Fibroblast of skin of left quadriceps (primary cell): ENCODE measurements at places on chromosomes 6 and 20.

- no peak for DNase-seq
Measured at GRCh38 chr6:169396554-169397163, 143.0 kb upstream of the THBS2 start.

DNA sequence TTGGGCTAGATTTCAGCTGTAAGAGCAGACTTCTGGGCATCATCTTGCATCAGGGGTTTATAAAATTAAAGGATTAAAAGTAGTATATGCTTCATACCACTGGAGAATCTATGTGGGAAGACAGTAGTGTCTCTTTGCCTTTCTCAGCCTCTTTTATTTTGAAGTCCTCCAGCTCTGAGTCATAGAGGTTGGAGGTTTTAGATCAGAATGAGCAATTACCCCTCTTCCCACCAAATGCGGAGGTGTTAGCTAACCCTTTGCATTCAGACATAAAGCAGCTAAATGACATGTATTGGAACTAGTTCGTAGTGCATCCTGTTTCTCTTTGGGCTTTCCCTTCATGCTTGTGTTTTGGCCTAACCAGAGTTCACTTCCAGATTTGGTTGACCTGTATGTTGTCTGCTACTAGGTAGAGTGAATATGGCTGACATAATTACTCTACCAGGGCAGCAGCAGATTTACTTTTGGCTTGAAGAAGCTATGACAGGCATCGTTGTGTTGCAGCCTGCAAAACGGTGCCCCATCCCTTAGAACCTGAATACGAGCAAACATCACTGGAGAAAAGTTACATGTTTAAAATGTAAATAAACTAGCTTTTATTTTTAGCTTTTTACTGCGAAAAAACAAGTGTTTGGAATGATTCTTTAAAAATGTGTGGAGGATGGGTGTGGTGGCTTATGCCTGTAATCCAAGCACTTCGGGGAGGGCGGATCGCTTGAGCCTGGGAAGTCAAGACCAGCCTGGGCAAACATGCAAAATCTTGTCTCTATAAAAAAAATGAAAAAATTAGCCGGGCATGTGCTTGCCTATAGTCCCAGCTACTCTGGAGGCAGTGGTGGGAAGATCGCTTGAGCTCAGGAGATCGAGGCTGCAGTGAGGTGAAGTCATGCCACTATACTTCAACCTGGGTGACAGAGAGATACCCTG, 82.2 kb downstream of the MYO6 start:
- DNase-seq: no peak

DNA sequence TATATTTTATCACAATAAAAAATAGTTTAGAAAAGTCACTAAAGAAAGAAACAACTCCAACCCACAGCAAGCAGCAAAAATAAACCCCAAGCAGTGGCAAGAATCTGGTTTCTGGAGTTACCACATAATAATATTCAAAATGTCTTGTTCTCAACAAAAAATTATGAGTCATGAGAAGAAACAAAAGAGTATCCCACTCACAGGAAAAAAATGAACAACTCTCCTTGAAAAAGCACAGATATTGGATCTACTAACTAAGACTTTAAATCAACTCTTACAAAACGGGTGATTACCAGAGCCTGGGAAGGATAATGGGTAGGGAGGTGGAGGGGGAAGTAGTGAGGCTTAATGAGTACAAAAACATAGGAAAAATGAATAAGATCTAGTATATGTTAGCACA, 425.6 kb downstream of the PLCB1 start:
- DNase-seq: no peak

DNA sequence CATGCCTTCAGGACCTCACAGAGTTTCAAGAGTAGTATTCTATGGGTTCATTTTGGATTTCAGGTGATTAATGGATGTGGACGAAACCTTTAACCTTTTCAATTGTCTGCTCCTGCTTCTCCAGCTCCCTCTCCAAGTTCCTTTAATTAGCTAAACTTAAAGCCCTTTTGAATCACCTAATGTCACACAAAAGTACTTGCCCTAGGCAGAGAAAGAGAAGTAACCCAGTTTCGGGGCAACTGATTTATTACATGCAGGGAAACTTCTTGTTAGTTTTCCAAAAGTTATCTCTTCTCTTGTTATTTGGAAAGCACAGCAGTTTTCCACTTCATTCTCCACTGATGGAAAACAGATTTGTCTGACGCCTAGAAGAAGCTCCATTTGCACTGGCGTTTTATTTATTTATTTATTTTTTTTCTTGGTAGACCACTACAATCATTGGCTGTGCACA, 407.7 kb upstream of the JARID2 start:
- no peak for DNase-seq

- peak; percentile 97 for DNase-seq
Measured at GRCh38 chr20:50308513-50309279, 118.1 kb downstream of the CEBPB start.

DNA sequence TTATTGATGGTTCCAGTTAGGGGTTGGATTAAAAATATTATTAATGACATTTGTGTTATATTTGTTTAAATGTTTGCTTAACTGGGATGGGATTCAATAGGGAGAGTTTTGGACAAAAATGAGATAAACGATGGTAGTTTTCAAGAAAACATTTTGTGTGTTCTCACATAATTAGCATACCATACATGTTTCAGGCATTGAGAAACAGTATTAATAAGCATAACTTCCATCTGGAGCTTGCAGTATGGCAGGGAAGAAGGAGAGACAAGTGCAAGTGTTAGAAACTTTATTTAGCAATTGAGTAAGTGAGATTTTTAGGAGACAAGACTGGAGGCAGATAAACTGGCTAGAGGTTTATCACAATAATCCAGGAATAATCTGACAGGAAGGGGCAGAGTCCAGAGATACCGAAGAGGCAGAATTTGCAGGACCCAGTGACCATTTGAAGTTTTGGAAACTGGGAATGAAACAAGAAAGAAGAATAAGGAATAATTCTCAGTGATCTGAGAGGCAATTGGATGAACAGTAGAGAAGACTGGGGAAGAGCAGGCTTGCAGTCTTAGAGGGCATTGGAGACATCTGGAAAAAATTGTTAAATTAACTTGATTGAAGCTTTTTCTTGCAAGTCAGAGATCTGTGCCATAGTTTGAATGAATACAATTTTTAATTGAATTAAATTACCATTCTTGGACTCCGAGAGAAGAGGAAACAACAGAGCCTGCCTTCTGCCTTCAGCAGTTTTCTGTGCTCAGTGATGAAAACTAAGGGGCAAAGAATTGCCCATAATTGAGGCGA, 73.0 kb upstream of the PTCHD4 start:
- DNase-seq: no peak

DNA sequence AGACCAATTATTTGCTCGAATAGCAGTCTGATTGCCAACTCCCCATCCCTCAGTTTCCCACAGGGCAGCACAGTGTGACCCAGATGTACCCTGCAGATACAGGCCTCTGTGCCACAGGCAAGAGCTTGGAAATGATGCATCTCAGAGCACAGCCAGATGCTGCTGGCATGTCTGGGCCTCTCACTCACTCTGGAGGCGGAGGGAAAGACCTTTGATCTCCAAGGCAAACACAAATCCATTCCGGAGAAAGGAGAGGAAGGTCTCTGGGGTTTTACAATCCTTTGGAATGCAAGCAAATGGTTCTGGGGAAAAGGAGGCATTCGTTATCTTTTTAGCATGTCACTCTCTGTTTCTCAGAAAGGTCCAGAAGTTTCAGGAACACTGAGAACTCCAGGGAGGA, 74.2 kb downstream of the RIOK1 start:
- no peak for DNase-seq

- DNase-seq: no peak
Measured at GRCh38 chr20:63106108-63106764, 99.5 kb upstream of the BHLHE23 start.

GRCh38 chr6:71411882-71412281, 123.3 kb downstream of the OGFRL1 start:
- no peak for DNase-seq

GRCh38 chr6:7100072-7100752, 7.5 kb upstream of the RREB1 start:
- no peak for DNase-seq
